ENCODE measurements at places on chromosomes 7 and 10.

DNA sequence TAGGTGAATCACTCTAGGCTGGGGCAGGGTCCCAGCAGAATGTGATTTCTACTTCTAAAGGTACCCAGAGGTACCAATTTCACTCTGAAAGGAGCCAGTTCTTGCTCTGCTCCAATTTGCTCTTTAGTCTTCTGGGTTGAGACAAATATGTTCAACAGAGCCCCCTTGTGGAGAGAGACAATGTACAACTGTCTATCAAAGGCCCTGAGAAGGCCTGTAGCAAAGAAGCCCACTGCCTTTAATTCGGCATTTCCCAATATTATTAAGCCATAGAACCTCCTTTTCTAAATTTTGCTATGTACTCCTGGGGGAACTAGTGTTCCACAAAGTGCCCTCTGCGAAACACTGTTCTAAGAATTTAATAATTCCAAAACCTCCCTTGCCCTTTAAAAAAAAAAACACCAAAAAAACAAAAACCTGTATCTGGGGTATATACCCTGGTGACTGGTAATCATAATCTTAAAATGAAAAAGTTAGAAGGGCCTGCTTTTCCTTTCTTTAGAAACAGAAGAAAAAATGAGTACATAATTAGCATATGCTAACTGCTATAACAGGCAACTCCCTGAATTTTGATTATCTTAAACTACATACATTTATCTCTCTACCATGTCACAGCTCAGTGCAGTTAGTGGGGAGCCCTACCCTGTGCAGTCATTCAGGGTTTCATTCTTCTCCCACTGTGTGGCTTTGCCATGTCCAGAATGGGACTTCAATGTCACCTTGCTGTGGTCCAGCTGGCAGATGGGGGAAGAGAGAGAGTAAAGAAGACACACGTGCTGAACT is 160.9 kb upstream of the BMPER start:
- DNase-seq, result peak; percentile 65

GRCh38 chr10:84084342-84084741 is 55.0 kb upstream of the GHITM start:
- no peak for DNase-seq

- no peak for DNase-seq
Measured at GRCh38 chr10:28503114-28503513, 29.8 kb upstream of the WAC start.

- no peak for DNase-seq
Measured at GRCh38 chr10:130388746-130389145, 252.6 kb downstream of the GLRX3 start.

GRCh38 chr7:150381096-150381495 is 2.0 kb downstream of the ZNF775 start:
- no peak for DNase-seq

DNA sequence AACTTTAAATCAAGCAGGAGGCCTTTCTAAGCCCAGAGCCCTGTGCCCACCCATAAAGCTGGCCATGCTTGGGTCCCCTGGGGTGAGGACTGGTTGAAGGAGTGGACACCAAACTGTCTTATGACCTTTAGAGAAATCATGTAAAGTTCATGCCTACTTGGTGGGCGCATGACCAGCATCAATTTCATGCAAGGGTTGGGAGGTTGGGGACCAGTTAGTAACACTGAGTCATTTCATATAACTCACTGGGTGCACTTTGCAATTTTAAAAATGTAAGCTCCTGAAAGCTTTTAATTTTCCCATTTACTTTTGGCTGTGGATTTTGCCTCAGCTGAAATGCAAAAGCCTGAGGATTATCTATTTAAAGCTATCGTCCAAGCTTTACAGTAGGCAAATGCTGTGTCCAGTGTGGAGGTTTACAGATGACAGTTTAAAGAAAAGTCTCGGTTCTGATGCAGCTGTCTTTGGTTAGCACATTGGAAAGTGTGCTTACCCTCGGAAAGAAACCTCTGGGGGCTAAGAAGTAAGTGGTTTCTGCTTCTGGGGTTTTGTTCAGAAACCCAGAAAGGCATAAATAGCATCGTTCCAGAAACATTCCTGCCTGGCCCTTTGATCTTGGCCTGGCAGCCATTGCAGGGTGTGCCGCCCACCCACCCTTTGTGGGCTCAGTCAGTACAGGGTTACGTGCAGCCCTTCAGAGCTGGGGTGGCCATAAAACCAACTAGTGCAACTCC is 48.8 kb upstream of the CHST15 start:
- no peak for DNase-seq

DNA sequence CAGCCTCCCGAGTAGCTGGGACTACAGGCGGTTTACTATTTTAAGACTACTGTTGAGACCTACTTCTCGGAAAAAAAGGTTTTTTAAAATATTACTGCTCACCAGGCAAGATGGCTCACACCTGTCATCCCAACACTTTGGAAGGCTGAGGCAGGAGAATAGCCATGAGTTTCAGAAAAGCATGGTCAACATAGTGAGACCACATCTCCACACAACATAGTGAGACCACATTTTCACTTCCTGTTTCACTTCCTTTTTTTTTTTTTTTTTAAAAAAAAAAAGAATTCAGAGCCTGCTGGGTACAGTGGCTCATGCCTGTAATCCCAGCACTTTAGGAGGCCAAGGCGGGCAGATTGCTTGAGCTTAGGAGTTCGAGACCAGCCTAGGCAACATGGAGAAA is 46.5 kb downstream of the SVOPL start:
- DNase-seq, result no peak

GRCh38 chr10:101905251-101905650 is 61.7 kb upstream of the KCNIP2 start:
- DNase-seq, result no peak

GRCh38 chr10:31650010-31650409 is 278.6 kb downstream of the ARHGAP12 start:
- peak; percentile 91 for DNase-seq

- no peak for DNase-seq
Measured at GRCh38 chr10:114316744-114317143, 77.7 kb downstream of the VWA2 start.

GRCh38 chr10:1858048-1858447 is 120.7 kb upstream of the ADARB2 start:
- no peak for DNase-seq

- DNase-seq, result no peak
Measured at GRCh38 chr7:100369105-100369504, 4.2 kb upstream of the PILRA start.

DNA sequence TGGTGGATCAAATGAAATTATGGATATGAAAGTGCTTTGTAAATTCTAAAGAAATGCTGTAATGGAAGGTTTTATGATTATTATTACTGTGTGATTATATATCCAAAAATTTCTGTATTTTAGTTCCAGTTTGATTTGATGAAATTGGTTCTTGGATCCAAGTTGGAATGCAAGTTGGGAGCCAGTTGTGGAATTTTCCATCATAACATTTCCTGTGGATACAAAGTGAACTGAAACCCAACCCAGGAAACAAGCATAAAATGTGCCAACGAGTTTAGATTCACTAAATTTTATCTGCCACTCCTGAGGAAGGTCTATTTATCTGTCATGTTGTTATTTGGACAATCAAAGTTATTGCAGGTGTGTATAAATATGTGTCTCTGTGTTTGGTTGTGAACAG is 131.4 kb upstream of the MDFIC start:
- DNase-seq, result peak; percentile 16

GRCh38 chr7:151142686-151143040 is 24.8 kb downstream of the GBX1 start:
- DNase-seq, result no peak

GRCh38 chr7:150828384-150828783 is 23.9 kb upstream of the AOC1 start:
- no peak for DNase-seq

- peak; percentile 69 for DNase-seq
Measured at GRCh38 chr10:127906548-127907377, at the start of gene PTPRE. TSS of gene PTPRE (plus strand) at chr10:127907103. CDS start at chr10:128040882, 133,779 bp downstream.

DNA sequence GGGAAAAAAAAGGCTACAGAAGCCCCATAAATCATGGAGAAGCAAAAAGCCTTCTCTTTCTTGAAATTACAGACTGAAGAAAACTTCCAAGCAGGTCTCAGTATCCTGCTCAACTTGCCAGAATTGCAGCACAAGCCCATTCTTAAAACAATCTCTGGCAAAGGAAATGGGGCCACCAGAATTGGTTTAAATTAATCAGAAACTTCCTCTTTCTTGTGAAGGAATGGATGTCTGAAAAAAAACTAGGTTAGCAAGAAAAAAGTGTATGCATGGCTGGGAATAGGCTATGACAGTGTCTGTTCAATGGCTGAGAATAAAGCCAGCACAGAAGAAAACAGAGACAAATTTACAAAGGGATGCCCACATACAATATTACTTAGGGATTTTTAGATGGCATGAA is 59.1 kb downstream of the TFEC start:
- DNase-seq, result no peak

GRCh38 chr7:76016191-76016947 is 22.0 kb upstream of the TMEM120A start:
- peak; percentile 53 for DNase-seq

DNA sequence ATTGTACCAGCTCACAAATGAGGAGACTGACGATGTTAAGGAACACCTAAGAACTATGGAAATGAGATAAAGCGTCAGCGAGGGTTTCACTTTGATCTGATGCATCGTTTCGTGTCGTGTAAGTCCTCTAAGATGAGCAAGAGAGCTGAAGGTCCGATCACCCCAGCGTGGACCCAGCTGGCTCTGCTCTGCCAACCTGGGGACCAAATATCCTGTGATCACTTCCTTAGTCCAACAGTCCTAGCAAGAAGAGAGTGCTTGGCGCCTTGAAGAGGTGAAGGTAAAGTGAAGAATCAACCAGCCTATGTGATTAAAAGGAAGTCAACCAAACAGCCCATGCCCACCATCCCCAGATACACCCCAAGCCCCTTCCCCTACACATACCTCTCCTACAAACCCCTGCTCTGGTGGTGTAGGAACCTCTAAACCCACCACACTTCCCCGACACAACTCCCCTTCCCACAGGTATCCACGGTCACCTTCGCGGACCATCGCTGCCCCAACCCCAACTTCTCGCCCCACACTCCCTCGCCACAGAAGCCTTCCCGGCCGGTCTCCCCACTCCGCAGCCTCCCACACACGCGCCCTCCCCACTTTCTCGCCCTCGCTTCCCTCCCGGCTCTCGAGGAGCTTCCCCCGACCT is 722 bp downstream of the UPF2 start:
- peak; percentile 18 for DNase-seq

DNA sequence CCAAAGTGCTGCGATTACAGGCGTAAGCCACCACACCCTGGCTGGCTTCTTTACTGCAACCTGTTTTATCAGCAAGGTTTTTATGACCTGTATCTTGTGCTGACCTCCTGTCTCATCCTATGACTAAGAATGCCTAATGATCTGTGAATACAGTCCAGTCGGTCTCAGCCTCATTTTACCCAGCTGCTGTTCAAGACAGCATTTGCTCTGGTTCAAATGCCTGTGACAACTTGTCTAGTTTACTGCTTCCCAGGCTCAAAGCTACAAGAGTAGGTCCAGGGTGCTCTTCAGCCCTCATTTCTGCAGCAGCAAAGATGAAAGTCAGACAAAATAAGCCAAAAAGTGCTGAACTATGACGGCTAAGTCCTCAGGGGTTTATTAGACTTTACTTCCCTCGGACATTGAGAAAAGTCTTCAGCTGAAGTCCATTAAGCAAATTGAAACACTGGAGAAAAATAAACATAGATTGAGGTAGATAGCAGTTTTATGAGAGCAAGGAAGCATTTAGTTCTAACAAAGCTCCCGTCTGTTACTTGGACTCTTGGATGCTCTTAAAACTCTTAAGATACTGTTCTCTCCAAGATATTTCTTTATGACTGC is 12.5 kb upstream of the LYZL1 start:
- no peak for DNase-seq

GRCh38 chr7:3067193-3067592 is 23.5 kb upstream of the CARD11 start:
- DNase-seq, result no peak

DNA sequence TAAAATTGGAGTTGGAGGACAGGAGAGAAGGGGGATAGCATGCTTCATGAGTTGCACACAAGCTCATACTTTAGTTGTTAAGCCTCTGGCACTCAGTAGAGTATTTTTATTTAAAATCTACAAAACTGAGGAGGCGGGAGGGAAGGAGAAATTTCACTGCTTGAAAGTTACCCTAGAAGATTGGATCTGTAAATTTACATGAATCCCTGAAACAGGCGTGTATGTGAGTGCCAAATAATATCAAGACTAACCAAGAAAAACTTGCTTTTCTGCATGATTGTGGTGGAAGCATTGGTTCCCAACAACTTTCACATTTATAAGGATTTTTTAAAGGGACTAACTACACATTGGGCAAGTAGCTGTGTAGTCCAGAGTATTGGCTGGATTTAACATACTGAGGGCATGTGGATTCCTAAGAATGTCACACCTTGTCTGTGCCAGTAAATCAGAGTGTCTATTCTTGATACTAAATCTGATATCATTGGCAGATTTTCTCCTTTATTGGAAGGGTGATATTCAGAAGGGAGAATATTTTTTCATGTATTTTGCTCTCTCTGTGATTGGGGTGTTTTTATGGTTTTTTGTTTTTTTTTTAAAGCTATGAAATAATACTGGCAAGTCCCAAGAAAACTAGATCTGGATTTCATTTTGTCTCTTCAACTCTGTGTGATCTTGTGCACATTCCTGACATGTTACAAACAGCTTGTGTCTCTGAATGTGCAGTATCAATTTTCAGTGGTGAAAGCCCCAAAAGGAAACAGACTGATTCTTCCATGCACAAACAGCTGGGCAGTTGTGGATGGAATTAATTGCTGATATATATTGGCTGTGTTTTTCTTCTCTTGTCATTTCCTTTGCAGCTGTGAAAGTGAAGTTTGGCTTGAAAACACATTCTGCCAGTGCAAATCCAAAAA is 67.2 kb downstream of the ADD3 start:
- DNase-seq, result peak; percentile 85

GRCh38 chr7:76202666-76203030 is 952 bp downstream of the SRRM3 start:
- no peak for DNase-seq

DNA sequence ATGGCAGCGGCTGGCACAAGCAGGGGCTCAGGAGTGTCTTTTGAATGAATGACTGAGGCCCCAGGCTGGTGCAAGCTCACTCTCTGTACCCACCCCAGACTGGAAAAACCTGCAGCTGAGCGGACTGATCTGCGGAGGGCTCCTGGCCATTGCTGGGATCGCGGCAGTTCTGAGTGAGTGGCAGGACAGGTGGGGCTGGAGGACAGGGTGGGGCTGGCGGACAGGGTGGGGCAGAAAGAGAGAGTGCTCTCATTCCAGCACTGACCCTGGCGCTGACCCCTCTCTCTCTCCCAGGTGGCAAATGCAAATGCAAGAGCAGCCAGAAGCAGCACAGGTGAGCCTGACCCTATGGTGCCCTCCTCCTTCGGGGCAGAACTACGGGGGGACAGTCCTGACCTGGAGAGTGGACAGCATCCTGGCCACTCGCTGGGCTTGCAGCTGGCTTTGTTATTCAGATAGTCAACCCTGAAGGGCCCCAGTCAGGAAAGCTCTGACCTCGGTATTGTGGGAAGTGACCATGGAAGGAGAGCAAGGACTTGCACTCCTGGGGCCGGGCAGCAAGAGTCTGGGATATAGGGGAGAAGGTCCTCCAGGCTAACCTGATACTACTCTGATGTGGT is 4.1 kb downstream of the FXYD4 start:
- DNase-seq, result no peak

GRCh38 chr7:104891949-104892348 is 122.1 kb upstream of the KMT2E start:
- no peak for DNase-seq

GRCh38 chr10:21281765-21282484 is 243.6 kb downstream of the SKIDA1 start:
- no peak for DNase-seq

GRCh38 chr10:110207805-110208613 is 604 bp downstream of the MXI1 start:
- peak; percentile 46 for DNase-seq

GRCh38 chr10:80588546-80588945 is 50.8 kb downstream of the SH2D4B start:
- no peak for DNase-seq

- DNase-seq, result no peak
Measured at GRCh38 chr10:3408603-3409365, 236.2 kb upstream of the PITRM1 start.

All from fibroblast of pulmonary artery (primary cell).